ENCODE measurements at places on chromosomes 4 and X.

GRCh38 chr4:187190390-187190789 lies 466.7 kb upstream of the FAT1 start:
- DNase-seq = no peak

DNA sequence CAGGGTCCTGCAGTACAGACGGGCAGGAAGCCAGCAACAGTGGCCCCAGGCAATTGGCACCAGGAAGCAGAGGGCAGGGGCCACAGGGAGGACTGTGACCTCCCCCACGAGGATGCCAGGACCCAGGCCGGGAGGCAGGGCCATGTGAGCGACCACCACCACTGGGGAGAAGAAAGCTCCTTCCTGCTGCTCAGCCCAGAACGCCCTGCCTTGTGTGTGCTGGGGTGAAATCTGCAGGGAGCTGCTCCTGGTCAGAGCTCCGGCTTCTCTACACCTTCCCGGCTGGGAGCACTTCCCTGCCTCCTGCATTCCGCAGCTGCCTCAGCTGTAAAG lies 100.4 kb downstream of the HMX1 start:
- DNase-seq = peak; percentile 50

DNA sequence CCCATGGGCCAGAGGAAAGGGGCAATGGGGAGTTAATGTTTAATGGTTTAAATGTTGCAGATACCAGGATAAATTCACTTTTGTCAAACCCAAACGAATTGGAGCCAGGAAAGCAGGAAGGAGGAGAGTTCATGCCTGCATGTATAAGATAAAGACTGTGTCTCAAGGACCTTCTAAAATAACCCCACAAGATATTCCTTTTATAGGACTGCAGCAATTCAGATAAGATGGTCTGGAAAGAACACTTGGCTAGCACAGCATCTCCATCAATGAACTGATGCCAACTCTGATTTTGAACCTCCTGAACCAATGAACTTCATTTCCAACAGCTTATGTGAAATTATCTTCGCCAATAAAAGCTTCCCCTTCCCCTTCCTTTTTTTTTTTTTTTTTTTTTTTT lies 31.3 kb upstream of the LONRF3 start:
- no peak for DNase-seq

- DNase-seq = no peak
These were observed 202.0 kb downstream of the APBB2 start for GRCh38 chr4:41012293-41012692.

DNA sequence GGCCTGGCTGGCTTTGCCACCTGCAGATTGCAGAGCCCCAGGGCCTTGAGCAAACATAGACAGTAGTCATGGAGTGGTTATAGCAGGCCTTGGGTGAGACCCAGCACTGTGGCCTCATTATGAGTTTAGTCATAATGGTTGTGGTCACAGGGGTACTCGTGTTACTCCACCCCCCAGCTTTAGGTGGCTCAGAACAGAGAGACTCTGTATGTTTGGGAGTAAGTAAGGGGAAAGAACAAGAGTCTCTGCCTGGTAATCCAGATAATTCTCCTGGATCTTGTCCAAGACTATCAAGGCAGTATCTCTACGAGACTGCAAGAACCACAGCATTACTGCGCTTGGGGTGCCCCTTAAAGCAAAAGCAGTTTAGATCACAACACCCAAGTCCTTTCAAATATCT lies 62.3 kb upstream of the SCRG1 start:
- no peak for DNase-seq

- no peak for DNase-seq
These were observed 7.4 kb upstream of the HS3ST1 start for GRCh38 chr4:11436084-11436483.

GRCh38 chrX:134459683-134460004 lies 321 bp upstream of the HPRT1 start:
- DNase-seq = no peak

DNA sequence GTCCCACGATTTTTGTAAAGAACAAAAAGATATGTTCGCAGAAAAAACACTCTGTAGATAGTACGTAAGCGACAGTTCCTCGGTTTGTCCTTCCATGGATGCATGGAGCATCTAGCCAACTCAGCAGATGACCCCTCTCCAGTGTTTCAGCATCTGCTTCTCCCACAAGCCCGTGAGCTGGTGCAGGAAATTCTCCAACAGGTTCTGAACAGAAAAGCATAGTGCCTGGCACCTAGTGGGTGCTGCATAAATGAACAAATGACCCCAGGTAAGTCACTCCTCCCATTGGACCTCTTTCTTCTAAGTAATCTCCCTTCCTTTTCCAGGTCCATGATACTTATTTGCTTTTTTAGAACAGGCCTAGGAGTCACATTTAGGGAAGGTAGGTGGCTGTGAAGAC lies 966 bp upstream of the KIAA0232 start:
- DNase-seq = no peak

DNA sequence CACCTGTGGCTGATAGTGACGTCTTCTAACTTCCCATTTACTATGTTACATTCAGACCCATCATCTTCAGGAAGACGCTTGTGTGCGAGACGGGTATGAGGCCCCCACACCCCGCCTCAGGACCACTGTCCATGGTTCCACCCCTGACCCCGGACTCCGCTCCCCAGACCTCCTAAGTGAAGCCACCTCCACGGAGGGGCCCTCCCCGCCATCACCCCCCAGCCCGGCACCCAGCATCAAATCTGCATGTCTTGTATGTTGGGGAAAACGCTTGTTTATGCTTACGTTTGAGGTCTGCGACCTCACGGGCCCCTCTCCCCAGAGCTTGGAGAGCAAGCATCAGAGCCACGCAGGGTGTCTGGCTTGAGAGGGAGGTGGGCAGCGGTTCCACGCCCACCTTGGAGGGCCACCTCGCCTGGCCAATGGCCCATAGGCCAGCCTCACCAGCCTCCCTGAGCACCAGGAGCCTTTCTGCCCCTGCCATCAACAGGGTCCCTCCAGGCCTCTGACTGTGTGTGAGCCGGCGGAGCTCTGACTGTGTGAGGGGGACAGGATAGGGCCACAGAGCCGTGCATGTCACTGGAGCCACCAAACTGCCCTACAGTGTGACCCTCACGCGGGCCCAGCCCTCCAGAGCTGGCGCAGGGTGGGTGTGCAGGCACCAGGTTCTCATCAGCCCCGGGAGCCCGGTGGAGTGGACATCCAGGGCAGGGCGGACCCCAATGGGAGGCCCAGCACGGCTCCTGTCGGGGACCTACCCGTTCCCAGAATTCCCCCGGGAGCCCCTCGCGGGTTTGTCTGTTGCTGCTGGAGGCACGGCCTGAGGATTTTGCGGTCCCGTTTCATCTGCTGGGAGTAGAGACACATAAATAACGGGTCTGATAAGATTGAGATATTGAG lies 88.4 kb upstream of the NKX1-1 start:
- DNase-seq = peak; percentile 60

DNA sequence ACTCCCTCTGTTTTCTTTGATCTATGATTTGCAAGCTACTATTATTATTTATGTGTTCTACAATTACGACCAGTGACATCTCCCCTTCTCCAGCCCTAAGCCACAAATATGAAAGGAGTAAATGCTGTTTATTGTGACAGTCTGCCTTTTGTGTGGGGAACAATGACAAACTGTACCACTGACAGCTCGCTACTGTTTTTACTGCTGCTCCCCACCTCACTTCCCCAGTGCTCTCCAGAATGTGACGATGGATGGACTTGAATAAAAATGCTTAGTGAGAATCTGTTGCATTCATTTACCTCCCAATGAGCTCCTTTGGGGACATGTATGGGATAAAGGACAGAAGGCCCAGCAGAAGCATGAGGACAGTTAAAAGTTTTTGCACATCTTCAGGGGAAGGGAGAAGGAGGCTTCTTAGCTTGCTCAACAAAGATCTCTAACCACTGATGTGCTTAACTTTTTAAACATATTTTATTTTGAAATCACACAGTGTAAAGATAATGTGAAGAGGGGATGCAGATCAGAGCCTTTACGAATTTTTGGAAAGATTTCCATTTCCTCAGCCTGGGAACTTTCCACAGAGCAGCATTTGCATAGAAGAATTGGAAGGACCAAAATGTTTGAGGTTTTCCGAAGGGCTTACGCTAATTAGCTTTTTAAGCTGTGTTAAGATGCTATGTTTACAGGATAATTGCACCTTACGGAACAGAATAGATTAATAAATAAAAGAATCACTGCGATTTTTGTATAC lies 485.1 kb upstream of the TENM3 start:
- DNase-seq = no peak

- no peak for DNase-seq
These were observed 440.7 kb downstream of the IL15 start for GRCh38 chr4:142077048-142077447.

GRCh38 chr4:47463235-47463956 lies at the start of gene COMMD8:
COMMD8 (minus strand) TSS chr4:47463702; CDS start chr4:47463651, 51 bp downstream.
- peak; percentile 98 for DNase-seq

DNA sequence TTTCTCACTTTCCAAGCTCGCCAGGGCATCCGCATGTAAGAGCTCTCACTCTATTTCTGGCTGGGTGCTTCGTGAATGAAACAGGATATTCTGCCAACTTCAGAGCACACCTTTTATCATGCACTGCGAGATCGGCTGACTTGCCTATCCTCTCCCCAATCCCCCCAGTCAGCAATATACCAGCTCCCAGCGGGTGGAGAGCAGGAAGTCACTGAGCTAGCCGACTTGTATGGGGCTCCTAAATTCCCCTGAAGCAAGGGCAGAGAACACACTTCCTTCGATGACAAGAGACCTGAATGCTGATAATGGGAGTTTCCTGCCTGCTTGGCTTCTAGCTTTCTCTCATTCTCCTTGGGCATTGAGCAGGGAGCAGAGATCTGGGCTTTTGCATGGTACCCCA lies 33.8 kb upstream of the MAMLD1 start:
- DNase-seq = no peak

DNA sequence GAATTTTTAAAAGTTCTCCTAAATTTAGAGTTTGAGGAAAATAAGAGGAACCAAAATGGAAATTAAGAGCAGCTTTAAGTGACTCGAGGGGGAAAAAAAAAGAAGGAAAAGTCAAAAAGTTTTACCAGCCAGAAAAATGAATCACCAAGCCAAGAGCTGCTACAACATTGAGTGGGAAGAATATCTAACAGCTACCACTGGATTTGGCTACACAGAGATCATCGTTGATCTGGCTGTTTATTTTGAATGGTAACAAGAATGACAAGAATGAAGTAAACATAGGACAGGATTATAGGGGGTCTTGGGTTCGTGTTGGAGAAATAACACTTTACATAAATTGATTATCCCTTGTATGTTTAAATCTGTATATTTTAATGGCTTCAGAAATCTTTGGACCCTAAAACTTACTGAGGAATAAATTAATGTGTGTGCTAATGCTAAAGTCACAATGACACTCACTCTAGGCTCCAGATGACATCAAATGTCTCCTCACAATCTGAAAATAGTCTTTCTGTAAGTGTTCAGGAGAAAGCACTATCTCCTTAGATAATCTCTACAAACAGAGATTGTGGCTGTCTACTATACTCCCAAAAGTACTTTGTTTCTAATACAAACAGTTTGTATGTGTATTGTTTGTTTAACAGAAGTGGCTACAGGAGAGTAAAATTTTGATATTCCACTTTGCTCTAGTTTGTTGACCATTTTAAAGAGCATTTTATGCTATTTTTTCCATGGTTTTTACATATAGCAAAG lies 3.1 kb upstream of the CSN3 start:
- no peak for DNase-seq

- DNase-seq = no peak
These were observed 4.6 kb downstream of the NAT8L start for GRCh38 chr4:2063557-2064275.

DNA sequence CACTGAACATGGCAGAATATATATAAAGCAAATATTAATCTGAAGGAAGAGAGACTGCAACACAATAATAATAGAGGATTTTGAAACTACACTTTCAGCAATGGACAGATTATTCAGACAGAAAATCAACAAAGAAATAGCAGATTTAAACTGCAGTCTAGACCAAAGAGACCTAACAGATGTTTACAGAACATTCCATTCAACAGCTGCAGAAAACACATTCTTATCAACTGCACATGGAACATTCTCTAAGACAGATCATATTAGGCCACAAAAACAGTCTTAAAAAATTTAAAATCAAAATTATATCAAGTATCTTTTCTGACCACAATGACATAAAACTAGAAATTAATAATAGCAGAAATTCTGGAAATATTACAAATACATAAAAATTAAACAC lies 27.1 kb downstream of the CENPE start:
- no peak for DNase-seq

GRCh38 chr4:70945452-70946055 lies 43.4 kb downstream of the MOB1B start:
- DNase-seq = no peak

DNA sequence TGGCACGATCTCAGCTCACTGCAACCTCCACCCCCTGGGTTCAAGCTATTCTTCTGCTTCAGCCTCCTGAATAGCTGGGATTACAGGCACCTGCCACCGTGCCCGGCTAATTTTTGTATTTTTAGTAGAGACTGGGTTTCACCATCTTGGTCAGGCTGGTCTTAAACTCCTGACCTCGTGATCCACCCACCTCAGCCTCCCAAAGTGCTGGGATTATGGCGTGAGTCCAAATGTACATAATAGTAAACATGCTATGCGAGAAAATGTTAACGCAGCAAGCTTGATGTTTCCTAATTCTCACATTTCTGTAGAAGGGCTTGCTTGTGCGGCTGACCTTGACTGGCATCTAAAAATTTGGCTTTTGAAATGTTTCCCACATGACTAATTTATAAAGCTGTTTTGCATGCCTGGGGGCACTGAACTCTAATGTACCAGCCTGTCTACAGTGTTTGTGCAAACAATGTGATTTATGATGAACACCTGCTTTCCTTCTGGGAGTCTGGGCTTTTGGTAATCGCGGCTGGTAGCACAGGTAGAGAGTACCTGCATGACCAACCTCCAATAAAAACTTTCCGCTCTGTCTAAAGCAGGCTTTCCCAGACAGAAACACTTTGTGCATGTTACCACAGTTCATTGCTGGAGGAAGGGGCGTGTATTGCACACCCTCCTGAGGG lies 216.8 kb downstream of the IL15 start:
- no peak for DNase-seq

- no peak for DNase-seq
These were observed 5.0 kb downstream of the ARHGAP4 start for GRCh38 chrX:153921070-153921469.

DNA sequence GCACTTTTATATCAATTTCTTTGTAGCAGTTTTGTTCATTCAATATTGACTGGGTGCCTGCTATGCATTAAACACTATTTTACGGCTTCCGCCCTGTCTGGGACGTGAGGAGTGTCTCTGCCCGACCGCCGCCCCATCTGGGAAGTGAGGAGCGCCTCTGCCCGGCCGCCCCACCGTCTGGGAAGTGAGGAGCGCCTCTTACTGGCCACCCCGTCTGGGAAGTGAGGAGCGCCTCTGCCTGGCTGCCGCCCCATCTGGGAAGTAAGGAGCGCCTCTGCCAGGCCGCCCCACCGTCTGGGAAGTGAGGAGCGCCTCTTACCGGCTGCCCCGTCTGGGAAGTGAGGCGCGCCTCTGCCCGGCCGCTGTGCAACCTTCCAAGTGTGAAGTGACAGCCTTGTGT lies 68.1 kb downstream of the RPS3A start:
- no peak for DNase-seq

GRCh38 chr4:114807357-114807756 lies 208.8 kb downstream of the UGT8 start:
- DNase-seq = no peak

- no peak for DNase-seq
These were observed 24.7 kb downstream of the CYP2U1 start for GRCh38 chr4:107956011-107956410.

- DNase-seq = no peak
These were observed 22.0 kb upstream of the SMIM31 start for GRCh38 chr4:164731827-164732474.

All from upper lobe of right lung (tissue), 1 donor.